Foreskin keratinocyte (primary cell): ENCODE measurements at places on chromosomes 12 and 14. TPM values are rescaled to one million over a fixed set of nuclear protein-coding genes. Genes with fewer than 3 reads are reported as not detected.

Gene P2RX7
- 0.10 and 0.28 TPM in 2 replicates for total RNA-seq

Gene GZMH
- total RNA-seq, result not detected in 2 replicates

Gene PSMA6
- total RNA-seq, result 201 and 215 TPM in 2 replicates

Gene ANO4
- 16.6 and 48.9 TPM in 2 replicates for total RNA-seq

Gene SYCP3
- total RNA-seq, result 0.07 and 0.17 TPM in 2 replicates

Gene TAC3
- total RNA-seq, result not detected in 2 replicates

Gene INHBC
- not detected in 2 replicates for total RNA-seq

Gene CFAP54
- total RNA-seq, result 0.78 and 0.85 TPM in 2 replicates

Gene HOXC5
- 0.67 and 0.85 TPM in 2 replicates for total RNA-seq

Gene NOP9
- total RNA-seq, result 26.5 and 30.2 TPM in 2 replicates

Gene EGLN3
- 0.20 and 0.46 TPM in 2 replicates for total RNA-seq

Gene CNIH1
- 117 and 119 TPM in 2 replicates for total RNA-seq

Gene GLT1D1
- total RNA-seq, result not detected in 2 replicates

Gene RERGL
- total RNA-seq, result not detected in 2 replicates

Gene CLEC1B
- total RNA-seq, result not detected in 2 replicates

Gene POMT2
- total RNA-seq, result 16.6 and 18.2 TPM in 2 replicates

Gene KCNMB4
- total RNA-seq, result 0.11 and 1.1 TPM in 2 replicates

Gene RAB15
- total RNA-seq, result 4.3 and 6.4 TPM in 2 replicates
